Epithelial cell of proximal tubule (primary cell): ENCODE measurements at places on chromosomes 6 and 20.

GRCh38 chr6:40585651-40586269 is 1.4 kb downstream of the LRFN2 start:
- no peak for DNase-seq

GRCh38 chr6:37587866-37588734 is 88.4 kb upstream of the CCDC167 start:
- DNase-seq = no peak

- DNase-seq = peak; percentile 55
These were observed 2.6 kb downstream of the ASF1A start for GRCh38 chr6:118896339-118897136.

- no peak for DNase-seq
These were observed 89.9 kb upstream of the ASF1A start for GRCh38 chr6:118804091-118804490.

DNA sequence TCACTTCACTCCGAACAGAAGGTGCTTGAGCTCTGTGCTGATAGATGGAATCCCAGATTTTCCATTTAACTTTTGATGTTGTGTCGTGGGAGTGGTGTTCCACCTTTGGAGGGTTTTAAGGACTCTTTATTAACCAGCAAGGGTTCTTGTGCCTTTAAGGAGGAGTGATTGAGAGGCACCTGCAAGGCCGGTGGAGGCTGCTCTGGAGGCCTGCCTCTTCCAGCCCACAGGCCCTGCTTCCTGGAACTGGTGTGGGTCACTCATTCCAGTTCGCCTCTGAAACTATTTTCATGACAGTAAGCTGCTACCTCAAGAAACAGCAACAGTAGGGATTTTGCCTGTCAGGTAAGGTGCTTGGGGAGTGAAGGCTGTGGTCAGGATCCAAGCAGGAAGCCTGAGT is 58.8 kb upstream of the APCDD1L start:
- DNase-seq = no peak

GRCh38 chr6:4574007-4574406 is 202.2 kb upstream of the CDYL start:
- DNase-seq = no peak

GRCh38 chr6:164252948-164253347 is 838.4 kb downstream of the QKI start:
- no peak for DNase-seq

DNA sequence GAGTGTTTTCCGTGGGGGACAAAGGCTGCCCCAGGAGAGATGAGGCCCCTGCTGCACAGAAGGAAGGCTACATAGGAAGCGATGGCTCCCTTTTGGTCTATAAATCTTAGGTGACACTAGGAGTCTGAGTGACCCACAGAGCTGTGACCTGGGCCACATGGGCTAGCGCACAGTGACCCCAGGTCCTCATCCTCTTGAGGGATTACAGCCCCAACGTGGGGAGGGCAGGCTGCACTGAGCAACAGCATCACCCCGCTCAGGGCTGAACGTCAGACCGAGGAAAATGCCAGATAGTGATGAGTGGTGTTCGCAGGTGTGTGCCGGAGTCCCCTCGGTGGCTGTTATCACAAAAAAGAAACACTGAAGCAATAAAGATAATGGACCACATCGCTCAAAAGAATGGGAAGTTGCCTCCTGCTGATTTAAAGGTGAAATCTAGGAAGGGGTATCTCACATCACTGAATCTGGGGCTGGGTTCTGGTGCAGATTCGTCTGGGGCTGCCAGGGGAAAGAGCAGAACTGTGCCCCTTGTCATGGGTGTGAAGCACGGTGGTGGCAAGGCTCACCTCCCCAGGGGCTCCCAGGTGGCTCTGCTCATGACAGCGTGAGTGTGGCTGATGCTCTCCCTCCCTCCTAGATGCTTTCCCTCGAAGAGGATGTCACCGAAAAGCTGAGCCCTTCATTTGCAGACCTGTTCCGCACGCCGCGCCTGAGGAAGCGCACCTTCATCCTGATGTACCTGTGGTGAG is 14.5 kb downstream of the SLC22A1 start:
- no peak for DNase-seq

- no peak for DNase-seq
These were observed 3.2 kb upstream of the SDHAF4 start for GRCh38 chr6:70563530-70563929.

DNA sequence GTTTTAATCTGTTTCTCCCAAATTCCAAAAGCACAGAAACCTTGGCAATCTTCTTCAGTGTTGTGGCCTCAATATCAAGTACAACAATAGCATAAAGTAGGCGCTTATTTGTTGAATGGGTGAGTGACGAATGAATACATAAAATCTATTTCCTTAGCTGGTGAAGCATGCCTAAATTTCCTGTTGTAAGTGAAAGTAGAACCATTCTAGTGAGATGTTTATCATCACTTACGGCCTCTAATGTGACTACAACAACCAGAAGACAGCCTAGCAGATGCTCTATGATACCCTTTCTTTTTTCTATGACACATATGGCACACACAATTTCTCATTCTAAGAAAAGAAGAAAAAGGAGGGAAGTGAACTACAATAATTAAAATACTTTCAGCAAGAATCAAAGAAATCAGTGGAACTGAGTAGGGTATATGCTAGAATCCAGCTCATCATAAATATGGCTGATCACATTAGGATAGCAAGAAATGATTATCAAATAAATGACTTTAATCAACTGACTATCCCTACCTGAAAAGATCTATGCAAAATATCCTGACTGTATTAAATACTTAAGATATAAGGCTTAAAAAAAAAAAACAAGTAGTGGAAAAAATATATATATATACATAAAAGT is 67.4 kb downstream of the BTBD9 start:
- no peak for DNase-seq

DNA sequence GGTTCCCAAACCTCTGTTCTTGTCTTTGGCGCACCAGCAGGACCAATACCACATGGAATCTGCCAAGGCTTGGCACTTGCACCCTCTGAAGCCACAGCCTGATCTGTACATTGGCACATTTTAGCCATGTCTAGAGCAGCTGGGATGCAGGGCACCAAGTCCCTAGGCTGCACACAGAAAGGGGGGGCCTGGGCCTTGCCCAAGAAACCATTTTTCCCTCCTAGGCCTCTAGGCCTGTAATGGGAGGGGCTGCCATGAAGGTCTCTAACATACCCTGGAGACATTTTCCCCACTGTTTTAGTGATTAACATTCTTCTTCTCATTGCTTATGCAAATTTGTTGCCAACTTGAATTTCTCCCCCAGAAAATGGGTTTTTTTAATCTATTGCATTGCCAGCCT is 5.4 kb upstream of the FAM120B start:
- DNase-seq = no peak

DNA sequence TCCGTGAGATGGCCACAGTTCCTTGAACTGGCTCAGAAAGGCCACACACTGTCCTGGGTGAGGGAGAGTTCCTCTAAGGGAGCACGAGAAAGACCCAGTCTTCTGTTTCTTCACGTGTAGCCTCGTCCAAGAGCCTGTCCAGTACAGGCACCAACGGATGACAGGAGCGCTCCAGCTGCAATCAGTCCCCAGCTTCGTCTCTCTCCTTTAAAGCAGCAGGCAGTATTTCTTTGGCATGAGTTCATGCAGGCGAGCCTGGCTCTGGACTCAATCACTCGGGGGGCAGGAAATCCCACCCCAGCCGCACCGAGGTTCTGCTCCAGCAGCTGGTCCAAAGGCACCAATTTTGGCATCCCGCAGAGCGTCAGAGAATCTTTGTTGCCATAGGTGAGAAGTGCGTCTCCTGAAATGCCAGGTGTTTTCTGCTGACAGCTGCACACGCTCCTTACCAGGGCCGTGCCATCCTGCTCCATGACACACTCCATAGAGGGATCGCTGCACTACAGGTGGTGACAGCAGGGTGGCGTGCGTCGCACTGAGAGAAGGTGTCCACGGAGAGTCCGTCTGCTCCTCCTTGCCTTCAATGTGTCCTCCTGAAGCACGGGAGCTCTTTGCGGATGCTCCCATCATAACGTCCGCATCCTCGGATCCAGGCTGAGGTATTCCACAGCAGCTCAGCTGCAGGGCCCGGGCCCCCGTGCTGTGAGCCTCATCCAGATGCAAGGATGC is 59.6 kb upstream of the AFDN start:
- no peak for DNase-seq

DNA sequence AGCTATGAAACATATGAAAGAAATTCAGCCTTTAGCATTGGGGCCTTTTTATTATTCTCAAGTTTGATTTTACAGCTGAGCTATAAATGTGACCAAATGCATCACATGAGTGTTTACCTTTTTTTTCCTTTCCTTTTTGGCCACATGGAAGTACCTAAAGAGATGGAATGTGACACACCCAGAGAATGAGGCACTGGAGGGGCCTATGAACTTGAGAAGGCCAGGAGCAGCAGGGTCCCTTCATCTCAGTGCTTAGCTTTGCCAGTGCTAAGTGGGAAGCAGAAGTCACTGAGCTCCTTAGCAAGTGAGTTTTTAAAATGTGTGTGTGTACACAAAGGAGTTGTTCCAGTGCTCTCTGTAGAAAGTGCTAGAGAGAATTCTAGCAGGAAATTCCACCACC is 44.7 kb downstream of the RREB1 start:
- no peak for DNase-seq

GRCh38 chr6:1347161-1347560 is 35.3 kb downstream of the FOXQ1 start:
- DNase-seq = no peak

GRCh38 chr6:91781946-91782345 is 1195.1 kb upstream of the MAP3K7 start:
- DNase-seq = no peak

DNA sequence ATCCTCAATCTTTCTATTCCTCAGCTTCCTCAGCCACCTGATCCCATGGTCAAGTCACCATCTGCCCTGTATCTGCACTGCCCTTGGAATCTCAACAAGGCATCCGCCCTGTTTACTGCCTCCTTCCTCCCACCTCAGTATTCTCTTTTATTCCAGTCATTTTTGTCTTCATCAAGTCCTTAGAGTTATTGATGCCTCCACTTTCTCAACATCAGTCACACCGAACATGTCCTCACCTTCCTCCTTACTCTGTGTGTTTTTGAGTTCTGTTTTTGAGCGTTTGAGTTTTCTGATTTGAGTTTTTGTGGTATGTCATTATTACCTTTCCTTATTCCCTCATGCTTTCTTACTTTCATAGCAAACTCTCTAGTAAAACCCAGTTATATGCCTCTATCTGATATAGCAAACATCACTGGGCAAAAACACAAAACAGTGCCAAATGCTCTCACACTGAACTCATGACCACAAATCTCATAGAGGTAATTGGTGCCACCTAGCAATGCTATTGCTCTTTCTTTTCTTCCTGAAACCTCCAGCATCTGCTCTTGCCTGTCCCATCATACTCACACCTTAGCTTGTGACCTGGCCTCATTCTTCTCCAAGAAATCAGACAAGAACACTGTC is 11.8 kb upstream of the GNRH2 start:
- DNase-seq = no peak

DNA sequence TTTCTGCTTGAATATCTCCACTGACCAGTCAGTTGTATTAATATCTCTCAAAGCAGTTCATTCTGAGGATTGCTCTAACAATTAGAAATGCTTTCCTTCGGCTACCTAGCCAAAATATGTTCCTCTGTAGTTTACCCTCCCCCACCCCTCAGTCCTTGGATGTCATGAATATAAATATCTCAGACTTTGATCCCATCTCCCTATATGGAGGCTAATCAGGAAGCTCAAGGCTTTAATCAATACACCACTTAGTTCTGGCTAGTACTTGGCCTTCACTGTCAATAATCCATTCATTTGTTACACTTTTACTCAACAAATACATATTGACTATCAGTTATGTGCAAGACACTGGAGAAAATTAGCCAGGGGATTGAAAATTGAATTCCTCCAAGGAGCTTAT is 60.1 kb downstream of the CLIC5 start:
- no peak for DNase-seq

- no peak for DNase-seq
These were observed 20.0 kb upstream of the UBE2J1 start for GRCh38 chr6:89372506-89372901.

DNA sequence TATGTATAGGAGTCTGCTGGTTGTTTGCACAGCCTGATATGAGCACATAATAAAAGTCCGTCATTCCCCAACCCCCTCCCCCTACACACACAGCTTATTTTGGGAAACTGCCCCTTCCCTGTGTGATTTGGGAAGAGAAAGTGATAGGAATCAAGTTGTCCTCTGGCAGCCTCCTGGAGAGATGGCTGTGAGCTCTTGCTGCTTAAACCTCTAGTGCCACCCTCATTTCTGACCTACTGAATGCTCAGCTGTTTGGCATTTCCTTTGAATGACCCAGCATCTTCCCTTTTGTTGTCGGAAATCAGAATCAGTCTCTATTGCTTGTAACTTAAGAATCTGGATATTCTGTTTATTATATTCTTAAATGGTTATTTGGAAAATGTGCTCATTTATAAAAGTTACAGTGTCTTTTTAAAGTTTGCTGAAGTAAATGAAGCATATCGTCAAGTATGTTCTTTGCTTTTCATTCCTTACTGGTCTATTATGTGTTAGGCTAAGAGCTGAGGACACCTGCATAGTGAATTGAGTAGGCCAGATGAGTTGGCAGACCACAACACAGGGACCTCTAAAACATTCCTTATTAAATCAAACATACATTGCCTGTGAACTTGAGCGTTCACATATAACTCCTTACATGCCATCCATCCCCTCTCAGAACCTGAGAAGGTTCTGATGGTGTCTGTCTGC is 5.5 kb downstream of the RWDD2A start:
- no peak for DNase-seq

DNA sequence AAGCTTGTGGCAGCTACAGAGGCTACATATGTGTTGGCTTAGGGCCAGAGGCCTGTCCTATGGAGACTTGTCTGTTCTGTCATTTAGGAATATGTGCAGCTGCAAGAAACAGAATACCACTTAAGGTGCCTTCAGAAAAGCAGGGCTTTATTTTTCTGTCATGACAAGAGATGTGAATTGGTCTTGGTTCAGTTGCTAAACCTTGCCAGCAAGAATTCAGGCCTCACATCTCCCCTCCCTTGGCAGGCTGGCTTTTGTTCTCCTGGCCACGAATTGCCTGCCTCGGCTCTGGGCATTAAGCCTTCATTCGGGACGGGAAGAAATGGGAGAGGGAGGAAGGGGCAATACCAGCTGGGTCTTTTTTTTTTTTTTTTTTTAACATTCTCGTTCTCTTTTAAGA is 82.4 kb upstream of the TGM3 start:
- no peak for DNase-seq

GRCh38 chr20:49207076-49207475 is 12.1 kb upstream of the DDX27 start:
- DNase-seq = no peak

GRCh38 chr6:168417679-168418557 is 23.1 kb upstream of the SMOC2 start:
- DNase-seq = no peak

DNA sequence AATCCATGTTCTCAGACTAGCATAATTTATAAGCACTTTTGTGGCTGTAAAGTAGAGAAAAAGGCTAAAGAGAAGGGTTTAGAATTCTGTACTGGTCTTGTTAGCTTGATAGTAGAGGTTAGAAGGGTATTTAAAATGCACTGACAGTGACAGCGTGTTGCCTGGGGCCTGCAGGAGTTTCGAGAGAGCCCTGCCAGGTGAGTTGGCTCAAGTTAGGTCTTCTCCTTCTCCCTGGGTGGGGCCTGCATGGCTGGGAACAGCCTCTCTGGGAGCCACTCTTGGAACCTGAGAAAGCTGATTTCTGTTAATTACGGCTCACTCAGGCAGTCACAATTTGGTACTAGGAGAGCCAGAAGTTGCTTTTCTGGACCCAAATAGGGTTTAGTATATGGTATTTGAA is 103.7 kb downstream of the ARID1B start:
- DNase-seq = no peak
